ENCODE measurements at places on chromosomes 6 and 20.

GRCh38 chr6:105433723-105434122 lies 30.8 kb upstream of the PREP start:
- no peak for DNase-seq

GRCh38 chr6:22880686-22881433 lies 311.5 kb downstream of the HDGFL1 start:
- peak; percentile 99 for DNase-seq

DNA sequence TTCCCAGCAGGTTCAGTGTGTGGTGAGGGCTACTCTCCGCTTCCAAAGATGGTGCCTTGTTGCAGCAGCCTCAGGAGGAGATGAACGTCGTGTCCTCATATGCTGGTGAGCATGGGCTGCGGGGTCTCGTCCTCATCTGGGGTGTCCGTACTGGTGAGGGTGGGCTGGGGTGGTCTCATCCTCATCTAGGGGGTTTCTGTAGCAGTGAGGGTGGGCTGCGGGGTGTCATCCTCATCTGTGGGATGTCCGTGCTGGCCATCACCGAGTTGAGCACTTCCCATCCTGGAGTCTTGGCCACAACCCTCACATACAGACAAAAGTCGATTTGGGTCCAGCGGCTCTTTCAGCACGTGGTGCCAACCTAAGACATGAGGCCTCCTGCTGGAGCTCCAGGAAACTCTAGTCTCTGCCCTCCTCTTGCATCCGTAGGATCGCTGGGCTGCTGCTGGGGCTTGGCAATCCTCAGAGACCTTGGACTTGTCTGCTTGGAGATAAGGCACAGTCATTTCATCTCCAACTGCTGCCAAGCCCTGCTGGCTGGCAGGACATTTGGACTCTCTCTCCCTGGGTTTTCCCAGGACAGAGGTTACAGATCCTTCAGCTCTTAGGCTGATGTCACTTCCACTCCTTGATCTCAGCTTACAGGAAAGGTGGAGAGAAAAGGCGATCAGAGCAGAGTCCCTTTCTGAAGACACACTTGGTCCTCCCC lies 160.4 kb downstream of the PACRG start:
- DNase-seq, result no peak

- no peak for DNase-seq
Observed at GRCh38 chr6:154539593-154540269, 29.2 kb upstream of the CNKSR3 start.

DNA sequence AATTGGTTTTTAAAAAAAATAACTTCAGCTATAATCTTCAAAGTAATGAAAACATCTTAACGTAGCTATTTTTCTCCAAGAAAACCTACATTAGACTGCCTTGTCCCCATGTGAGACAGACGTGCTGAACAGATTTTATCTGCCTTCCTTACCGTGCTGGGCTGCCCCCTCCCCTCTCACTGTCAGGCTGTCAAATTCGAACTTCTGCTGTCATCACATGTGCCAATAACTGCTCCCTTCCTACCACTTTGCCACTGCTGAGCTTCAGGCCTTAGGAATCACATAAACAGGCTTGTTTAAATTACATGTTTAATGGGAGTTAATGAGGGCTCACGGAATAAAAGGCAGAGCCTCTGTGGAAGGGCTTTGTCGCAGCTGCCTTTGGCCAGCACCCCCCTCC lies 77.0 kb upstream of the NHSL1 start:
- DNase-seq, result no peak

- DNase-seq, result no peak
Observed at GRCh38 chr6:12473494-12473893, 183.3 kb downstream of the EDN1 start.

DNA sequence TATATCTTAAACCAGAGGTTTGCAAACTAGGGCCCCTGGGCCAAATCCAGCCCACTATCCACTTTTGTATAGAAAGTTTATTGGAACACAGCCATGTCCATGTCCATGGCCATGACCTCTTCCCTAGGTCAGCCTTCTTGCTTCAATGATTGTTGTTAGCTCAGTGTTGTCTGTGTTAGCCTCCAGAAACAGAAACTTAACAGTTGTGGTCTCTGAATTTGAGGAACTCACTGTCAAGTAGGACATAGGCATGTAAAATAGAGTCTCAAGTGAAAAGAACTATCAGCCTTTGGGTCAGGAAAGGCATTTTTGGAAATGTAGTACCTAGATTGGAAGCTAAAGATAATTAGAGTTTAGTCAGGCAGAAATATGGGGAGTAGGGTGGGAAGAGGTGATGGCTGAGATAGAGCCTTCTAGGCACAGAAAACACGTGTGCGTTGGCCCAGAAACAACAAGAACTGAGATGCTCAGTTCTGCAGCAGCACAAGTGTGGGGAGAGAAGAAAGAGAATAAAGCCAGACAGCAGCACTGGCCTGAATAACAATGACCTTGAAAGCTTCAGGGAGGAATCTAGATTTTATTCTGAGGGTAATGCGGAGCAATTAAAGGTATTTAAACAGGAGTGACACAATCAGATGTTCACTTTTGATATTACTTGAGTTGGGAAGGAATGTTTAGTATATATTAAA lies 87.0 kb upstream of the OLIG3 start:
- no peak for DNase-seq
